ENCODE measurements at places on chromosomes 13 and 19.

GRCh38 chr19:42091742-42092141 lies 15.8 kb downstream of the ZNF574 start:
- DNase-seq: no peak

DNA sequence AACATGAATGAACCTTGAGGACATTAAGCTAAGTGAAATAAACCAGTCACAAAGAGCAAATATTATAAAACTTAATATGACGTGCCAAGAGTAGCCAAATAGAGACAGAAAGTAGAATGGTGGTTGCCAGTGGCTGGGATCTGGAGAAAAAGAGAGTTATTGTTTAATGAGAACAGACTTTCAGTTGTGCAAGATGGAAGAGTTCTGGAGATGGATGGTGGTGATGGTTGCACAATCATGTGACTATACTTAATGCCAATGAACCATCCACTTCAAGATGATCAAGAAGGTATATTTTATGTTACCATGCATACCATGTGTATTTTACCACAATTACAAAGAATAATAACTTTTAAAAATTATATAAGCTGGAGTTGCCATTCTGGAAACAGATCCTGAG lies 65.7 kb upstream of the MTIF3 start:
- no peak for DNase-seq

DNA sequence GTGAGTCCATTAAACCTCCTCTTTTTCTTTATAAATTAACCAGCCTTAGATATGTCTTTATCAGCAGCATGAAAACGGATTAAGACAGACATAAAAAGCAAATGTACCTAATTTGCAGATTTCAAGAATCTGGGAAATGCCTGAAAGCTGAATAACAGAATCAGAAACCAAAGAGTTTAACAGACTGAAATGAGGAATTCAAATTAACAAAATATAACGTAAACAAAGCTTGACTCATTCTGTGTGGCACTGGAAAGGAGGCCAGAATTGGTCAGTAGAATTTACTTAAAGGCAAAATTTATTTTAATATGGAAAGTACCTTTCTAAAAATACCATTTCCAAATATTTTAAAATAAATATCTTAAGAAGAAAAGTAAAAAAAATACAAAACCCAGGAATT lies 540.6 kb upstream of the HTR2A start:
- no peak for DNase-seq

DNA sequence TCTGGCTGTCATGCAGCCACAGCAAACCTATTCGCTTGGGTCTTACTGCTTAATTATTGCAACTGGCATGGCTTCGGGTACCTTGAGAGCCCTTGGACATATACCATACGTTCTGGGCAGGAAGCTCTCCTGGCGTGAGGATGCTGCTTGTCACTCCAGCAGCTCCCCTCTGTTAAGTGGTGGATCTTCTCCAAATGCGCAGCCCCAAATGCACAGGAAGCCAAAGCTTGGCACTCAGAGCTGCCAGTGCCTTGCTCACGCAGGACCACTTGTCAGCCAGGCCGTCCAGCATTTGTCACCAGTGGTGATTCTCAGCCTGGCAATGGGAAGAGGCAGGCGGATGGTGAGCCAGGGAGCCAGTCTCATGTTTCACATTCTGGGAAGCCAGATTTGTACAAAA lies 158.6 kb downstream of the KATNAL1 start:
- DNase-seq: no peak

DNA sequence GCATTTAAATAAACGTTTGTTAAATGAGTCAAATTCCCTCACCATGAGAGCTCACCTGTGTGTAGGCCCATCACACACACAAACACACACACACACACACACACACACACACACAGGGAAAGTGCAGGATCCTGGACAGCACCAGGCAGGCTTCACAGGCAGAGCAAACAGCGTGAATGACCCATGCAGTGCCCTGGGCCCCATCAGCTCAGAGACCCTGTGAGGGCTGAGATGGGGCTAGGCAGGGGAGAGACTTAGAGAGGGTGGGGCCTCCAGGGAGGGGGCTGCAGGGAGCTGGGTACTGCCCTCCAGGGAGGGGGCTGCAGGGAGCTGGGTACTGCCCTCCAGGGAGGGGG lies 8.5 kb upstream of the CEACAM5 start:
- DNase-seq: no peak

DNA sequence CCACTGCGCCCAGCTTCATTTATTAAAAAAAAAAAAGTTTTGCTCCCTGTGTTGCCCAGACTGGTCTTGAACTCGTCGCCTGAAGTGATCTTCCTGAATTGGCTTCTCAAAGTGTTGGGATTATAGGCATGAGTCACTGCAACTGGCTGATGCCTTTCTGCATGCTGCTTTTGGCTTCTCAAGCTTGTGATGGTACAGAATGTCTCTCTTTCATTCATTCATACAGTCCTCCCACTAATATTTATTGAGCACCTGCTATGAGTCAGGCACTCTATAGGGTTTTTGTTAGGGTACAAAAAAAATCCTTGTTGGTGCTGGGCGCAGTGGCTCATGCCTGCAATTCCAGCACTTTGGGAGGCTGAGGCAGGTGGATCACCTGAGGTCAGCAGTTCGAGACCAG lies 9.0 kb downstream of the TSPAN16 start:
- no peak for DNase-seq

DNA sequence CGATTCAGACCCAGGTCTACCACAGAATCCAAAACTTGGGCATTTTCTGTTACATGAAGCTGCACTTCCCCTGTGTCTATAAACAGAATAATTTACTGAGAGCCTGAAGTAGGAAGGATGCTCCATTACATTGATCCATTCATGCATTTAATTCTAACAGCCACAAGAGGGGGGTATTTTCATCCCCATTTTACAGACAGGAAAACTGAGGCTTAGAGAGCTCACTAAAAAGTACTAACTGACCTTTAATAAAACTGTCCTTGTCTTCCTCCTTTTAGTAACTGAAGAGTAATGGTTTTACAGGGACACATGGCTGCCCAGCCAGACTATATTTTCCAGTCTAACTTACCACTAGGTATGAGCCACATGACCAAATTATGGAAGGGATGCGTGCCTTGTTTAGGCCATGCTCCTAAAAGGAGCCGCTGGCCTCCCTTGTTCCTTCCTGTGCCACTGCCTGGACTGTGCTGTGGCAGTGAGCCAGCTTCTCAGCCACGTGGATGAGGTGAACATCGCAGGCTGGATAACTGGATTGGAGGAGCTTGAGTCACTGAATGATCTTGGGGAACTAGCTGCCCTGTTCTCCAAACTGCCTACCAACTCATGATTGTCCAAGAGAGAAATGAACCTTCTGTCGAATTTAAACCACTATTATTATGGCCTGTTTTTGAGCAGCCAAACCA lies 108.3 kb downstream of the DOCK9 start:
- DNase-seq: no peak

DNA sequence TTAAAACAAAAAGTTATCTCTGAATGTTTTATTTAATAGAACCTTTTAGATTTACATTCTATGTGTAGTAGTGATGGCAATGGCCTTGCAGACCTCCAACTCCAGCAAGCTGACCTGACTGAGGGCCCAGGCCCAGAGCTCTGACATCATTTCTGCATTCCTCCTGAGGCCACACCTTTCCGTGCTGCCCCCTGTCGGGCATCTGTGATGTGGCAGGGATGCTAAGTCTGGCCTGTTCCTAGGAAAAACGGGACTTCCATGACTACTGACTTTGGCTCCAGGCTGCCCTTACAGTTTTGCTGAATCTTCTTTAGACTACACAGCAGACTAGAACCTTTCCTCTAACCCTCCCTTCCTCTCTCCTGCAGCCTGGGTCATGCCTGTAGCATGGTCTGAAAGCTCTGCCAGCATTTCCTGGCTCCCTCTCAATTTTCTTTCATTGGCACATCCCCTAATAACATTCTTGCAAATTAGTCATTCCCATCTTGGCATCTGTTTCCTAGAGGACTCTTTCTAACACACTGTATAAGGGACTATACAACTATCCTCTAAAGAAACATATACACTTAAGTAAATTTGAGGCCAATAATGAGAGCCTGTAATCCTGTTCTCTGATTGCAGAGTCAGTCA lies 249.1 kb downstream of the GPC5 start:
- DNase-seq: no peak

DNA sequence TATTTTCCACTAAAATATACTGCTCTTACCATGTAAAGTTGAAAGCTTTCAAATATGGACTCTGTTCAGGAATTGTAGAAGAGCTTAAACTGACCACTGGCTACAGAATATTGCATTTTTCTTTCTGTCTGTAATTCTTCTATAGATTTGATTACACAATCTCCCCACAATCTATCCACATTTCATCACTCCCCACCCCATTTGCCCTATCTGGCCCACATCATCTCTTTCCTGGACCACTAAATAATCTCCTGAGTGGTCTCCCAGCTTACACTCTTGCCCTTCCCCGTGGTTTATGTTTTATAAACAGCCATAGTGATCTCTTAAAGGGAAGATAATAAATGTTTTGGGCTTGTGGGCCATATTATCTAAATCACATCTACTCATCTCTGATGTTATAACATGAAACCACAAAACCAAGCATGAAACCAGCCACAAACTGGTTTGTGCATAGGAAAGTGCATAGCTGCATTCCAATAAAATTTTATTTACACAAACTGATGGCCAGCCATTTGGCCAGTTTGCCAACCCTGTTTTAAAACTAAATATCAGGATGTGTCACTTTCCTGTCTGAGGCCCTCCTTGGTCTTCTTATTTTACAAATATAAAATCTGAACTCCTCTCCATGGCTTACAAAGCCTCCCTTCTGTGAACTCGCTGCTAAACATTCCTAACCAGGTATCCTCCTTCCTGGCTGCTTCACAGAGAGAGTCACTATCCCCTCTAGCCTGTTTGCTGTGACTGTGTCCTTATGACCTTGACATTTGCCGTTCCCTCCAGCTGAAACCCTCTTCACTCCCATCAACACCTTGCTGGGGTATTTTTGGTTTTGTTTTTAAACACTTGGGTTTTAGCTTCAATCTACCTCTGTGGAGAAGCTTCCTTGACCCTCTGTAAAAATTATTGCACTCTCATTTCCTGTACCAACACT lies 500.9 kb downstream of the GPC6 start:
- no peak for DNase-seq

- DNase-seq: no peak
Measured at GRCh38 chr13:87274209-87274819, 396.9 kb upstream of the SLITRK5 start.

DNA sequence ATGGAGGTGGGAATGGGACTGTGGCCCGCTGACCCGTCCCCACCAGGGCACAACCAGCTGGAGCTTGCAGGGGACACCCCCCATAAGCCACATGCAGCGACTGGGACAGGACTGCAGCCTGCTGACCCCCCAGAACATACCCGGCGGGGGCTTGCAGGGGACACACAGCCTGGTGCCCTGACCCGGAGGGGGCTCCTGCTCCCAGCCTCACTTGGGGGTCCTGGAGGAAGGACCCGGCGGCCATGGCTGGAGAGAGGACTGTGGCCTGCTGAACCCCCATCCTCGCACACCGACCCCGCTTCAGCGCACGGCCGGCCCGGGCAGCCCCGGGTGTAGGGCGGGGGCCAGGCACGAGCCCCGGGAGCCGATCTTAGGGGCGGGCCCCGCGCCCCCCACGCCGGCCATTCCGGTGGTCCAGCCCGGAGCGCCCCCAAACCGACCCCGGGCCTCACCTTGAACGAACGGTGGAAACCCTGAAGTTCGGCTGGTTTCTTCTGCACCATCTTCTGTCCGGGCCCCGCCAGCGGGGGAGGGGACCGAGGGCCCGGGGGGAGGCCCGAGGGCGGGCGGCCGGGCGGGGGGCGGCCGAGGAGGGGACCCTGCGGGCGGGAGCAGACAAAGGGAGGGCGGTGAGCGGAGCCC lies 574 bp downstream of the MKNK2 start:
- DNase-seq: no peak

- no peak for DNase-seq
Measured at GRCh38 chr13:98622931-98623331, 46.0 kb upstream of the STK24 start.

DNA sequence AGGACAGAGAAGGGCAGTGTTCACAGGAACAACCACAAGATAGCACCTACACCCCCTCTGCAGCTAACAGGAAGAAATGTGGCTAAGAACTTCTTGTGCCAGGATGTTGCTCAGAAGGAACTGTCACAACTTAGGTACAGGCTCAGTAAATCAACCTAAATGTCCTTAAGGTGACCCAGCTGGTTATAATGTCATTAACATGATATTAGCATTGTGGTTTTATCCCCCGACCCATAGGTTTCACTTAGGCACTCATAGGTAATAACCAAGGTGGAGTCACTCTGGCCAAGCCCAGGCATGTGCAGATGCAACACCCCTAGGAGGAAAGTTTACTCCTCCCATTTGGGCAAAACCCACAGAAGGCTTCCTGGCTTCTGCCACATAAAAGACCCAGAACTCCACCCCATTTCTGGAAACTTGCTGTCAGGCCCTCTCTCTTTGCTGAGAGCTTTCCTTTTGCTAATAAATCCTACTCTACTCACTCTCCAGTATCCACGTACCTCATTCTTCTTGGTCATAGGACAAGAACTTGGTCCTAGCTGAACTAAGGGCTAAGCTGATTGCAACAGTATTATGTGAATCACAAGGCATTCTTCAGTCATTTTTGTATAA lies 951.3 kb downstream of the SLITRK5 start:
- no peak for DNase-seq

- DNase-seq: no peak
Measured at GRCh38 chr13:37833411-37833810, 36.2 kb downstream of the TRPC4 start.

DNA sequence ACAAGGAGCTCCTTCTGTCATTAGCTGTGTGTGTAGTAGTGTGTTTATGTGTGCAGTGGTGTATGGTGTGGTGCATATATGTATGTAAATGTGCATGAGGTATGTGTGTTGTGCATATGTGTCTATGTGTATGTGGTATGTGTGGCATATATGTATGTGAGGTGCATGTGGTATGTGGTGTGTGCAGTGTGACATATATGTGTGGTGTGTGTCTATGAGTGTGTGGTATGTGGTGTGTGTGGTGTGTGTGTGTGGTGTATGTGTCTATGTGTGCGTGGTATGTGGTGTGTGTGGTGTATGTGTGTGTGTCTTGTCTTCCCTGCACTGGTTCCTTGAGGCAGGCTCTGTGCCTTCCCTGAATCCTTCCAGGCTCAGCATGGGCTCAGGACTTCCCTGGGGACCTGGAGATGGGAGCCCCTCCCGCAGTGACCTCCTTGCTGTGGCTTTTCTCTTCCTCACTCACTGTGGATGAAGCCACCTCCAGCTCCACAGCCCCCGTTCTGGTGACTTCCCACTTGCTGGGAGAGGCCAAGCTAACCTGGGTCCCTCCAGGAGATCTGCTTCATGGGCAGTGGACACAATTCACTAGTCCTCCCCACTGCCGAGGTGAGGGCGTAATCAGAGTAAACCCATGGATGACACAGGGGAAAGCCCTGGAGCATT lies 64.2 kb downstream of the CCDC70 start:
- DNase-seq: no peak
